ENCODE measurements at places on chromosomes 1 and 21. TPM values are rescaled to one million over a fixed set of nuclear protein-coding genes. Genes with fewer than 3 reads are reported as not detected.

Gene U2AF1
- 48.4 TPM for total RNA-seq

Gene DTL
- total RNA-seq, result 21.9 TPM

Gene TSNAX
- total RNA-seq, result 31.8 TPM

Gene FAM163A
- total RNA-seq, result under 0.01 TPM

Gene DEPDC1
- 21.1 TPM for total RNA-seq

Gene AADACL4
- not detected for total RNA-seq

Gene LMOD1
- total RNA-seq, result under 0.01 TPM

Gene LCE6A
- total RNA-seq, result not detected

Gene ATP6V0B
- total RNA-seq, result 124 TPM

Gene GPA33
- not detected for total RNA-seq

Gene RIIAD1
- total RNA-seq, result not detected

Gene HJV
- total RNA-seq, result not detected

Gene GOLPH3L
- total RNA-seq, result 12.8 TPM

Gene LCA5L
- 0.91 TPM for total RNA-seq

Gene NR5A2
- 14.3 TPM for total RNA-seq

Gene BECN2
- total RNA-seq, result not detected

Gene ASAP3
- total RNA-seq, result 7.1 TPM

Gene C1orf56
- 1.3 TPM for total RNA-seq

Gene IGFN1
- 0.15 TPM for total RNA-seq

Gene C21orf91
- total RNA-seq, result 4.4 TPM

Gene CLDN8
- total RNA-seq, result not detected

Gene HLX
- total RNA-seq, result 11.7 TPM

Gene RUNX3
- not detected for total RNA-seq

Gene CFHR4
- not detected for total RNA-seq

Gene LAMC2
- 13.0 TPM for total RNA-seq

Gene CSMD2
- total RNA-seq, result 0.15 TPM

Gene AGMAT
- total RNA-seq, result 2.3 TPM
